H1 (cell line): ENCODE measurements at places on chromosomes 7 and 10.

GRCh38 chr10:73991884-73992245 is 6.1 kb upstream of the VCL start:
- H3K27ac ChIP-seq, result no peak overlapping the region
- no peaks in the 10 kb centered on the region for H3K27me3 ChIP-seq
- H3K4me1 ChIP-seq, result no peaks in the 10 kb centered on the region
- DNase-seq, result no peak
- no peak overlapping the region for H3K4me3 ChIP-seq

DNA sequence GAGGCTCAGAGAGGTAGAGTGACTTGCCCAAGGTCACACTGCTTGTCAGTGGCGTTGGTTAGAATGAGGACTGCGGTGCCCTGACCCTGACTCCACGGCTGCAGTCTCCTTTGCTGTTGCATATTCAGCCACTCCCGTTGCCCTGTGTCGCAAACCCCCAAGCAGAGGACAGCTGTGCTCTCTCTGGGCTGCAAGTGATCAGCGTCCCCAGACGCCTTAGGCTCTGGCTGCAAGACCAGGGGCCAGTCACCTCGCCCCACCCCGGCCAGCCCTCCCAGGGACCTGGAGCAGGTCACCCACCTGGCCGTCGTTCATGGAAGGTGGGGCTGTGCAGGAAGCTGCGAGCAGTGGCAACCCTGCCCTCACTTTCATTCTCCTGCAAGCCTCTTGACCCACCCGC is 51.7 kb upstream of the NANOS1 start:
- no peak overlapping the region for H3K27ac ChIP-seq
- no peak for DNase-seq
- no peaks in the 10 kb centered on the region for H3K27me3 ChIP-seq
- H3K36me3 ChIP-seq, result no peaks in the 10 kb centered on the region
- H3K4me1 ChIP-seq, result no peaks in the 10 kb centered on the region

- no peaks in the 10 kb centered on the region for H3K4me1 ChIP-seq
- no peaks in the 10 kb centered on the region for H3K27me3 ChIP-seq
- no peak overlapping the region for H3K27ac ChIP-seq
- no peaks in the 10 kb centered on the region for H3K36me3 ChIP-seq
- no peak overlapping the region for H3K4me3 ChIP-seq
Observed at GRCh38 chr10:113438652-113439051, 114.2 kb upstream of the HABP2 start.

DNA sequence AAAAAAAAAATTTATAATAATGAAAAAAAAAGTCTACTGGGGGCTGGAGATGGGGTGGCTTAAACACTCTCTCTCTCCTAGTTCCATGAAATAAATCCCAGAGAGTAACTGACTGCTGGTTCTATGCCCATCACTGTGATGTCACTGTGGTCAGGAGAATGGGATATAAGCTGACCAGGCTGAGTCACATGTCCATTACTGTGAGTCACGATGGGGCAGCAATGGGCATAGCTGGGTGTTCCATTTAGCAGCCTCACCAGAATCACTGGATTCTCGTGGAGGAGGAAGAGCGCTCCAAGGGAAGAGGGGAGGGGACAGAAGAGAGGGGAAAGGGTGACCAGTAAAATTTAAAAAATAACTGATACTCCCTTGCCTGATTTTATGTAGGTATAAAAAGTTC is 37.1 kb downstream of the MASTL start:
- H3K4me1 ChIP-seq, result no peaks in the 10 kb centered on the region
- no peak overlapping the region for H3K4me3 ChIP-seq
- no peak for DNase-seq
- no peak overlapping the region for H3K27ac ChIP-seq

DNA sequence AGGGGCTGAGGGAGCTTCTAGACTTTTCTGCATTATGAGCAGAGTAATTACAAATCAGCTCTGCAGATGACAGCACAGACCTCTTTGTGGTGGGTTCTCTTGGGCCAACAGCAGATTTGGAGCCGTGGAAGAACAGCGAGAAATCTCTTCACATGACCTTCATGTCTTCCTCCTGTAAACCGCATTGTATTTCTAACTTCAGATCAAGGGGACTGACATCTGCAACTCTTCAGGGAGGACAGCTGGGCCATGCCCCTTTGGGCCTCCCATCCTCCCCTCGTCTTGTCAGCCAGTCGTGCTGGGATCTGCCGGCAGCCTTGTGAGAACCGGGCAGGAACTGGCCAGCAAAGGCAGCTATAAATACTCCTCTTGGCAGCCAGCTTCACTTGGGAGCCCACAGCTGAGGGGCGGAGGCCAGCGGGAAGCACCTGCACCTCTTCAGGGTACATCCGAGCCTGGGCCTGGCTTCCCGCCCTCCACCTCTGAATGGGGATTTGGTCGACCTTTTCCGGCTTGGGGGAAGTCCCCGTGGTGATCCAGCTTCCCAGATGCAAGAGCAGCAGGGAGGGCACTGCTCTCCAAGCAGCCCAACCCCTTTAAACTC is 54.7 kb downstream of the STEAP1B start:
- no peaks in the 10 kb centered on the region for H3K4me1 ChIP-seq
- no peak for DNase-seq
- H3K4me3 ChIP-seq, result no peak overlapping the region
- no peaks in the 10 kb centered on the region for H3K27me3 ChIP-seq
- H3K27ac ChIP-seq, result no peak overlapping the region
- H3K36me3 ChIP-seq, result no peaks in the 10 kb centered on the region

DNA sequence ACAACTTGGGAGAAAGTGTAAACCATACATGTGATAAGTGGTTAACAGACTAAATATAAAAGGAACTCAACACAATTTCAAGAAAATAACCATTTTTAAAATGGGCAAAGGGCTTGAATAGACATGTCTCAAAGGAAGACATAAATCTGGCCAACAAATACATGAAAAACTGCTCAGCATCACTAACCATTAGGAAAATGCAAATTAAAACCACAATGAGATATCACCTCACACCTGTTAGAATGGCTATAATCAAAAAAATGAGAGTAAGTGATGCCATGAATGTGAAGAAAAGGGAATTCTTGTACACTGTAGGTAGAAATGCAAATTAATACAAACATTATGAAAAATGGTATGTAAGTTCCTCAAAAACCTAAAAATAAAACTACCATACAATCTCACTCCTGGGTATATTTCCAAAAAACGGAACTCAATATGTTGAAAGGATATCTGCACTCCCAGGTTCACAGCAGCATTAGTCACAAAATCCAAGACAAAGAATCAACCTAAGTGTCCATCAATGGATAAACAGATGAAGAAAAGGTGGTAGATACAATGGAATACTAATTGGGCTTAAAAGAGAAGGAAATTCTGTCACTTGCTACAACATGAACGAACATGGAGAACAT is 5.6 kb downstream of the SNX13 start:
- peaks cover 4% of the 10 kb centered on the region for H3K4me1 ChIP-seq
- H3K27ac ChIP-seq, result no peak overlapping the region
- no peaks in the 10 kb centered on the region for H3K36me3 ChIP-seq
